HepG2 (cell line): ENCODE measurements at places on chromosomes 12 and 14.

DNA sequence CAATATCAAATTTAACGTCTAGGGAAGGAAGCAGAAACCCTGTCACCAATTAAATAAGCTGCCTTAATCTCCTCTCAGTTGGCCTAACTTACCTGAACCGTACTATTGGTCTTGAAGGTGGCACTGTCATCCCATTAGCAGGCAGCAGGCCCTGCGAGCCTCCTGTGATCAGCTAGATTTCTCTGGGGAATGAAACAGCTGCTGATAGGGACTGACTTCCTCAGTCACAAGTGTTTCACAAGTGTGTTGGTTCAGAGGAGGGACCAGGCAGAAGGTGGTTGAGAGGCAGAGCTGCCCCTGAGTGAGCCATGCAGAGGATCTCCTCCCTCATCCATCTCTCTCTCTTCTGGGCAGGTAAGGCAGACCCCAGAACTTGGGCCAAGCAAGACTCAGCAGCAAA, 166.8 kb downstream of the DAD1 start:
- no peak for DNase-seq

DNA sequence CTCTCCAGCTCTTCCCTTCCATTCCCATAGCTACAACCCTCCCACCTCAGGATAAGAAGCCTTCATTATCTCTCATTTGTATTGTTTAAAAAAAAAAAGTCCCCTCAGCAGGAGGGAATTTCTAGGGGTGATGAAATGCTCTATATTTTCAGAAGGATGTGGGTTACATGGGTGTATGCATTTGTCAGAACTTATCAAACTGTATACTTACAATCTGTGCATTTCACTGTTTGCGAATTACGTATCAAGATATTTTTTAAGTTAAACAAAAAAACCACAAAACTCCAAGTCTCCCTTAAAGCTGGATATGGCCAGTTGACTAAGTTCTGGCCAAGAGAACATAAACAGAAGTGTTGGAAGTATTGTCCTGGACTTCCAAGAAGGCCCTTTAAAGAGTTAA, 2.0 kb upstream of the FKBP11 start:
- DNase-seq, result no peak

GRCh38 chr12:50331745-50332144, 48.4 kb upstream of the LIMA1 start:
- no peak for DNase-seq

- DNase-seq, result no peak
Measured at GRCh38 chr14:45893127-45893526, 640.1 kb upstream of the MIS18BP1 start.

DNA sequence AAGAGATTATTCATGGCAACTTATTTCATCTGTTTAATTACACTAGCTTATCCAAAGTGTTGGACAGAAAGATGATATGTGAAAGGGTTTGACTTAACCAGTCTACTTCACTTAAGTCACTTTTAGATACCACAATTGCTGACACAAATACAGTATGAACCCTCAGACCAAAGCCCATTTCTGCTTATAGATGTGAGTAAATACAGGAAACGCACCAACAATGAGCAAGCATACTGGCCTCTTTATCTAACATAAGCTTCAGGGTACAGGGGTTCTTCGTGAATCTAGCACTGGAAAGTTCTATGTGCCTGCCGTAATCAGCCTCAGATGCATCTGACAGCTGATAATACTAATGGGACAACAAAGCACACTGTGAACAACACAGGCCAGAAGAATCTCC, 209.6 kb downstream of the MED13L start:
- peak; percentile 26 for DNase-seq

GRCh38 chr12:22781339-22781738, 156.4 kb downstream of the ETNK1 start:
- DNase-seq, result no peak

DNA sequence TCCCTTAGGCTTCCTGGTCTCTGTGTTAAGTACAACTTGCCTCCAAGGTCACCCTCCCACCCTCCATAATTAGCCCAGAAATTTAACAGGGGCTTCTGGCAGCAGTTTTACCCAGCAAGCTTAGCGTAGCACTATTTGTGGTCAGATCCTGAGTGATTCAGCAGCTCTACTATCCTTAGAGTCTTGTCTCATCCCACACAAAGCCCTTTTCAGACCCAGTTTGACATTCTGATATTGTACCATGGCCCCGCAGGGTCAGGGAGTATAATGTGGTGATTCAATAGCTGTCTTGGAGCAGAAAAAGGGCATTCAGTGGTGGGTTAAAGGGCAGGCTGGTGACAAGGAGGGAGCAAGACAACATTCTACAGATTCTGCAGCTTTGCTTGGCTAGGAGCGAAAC, 153.8 kb upstream of the DDHD1 start:
- DNase-seq, result peak; percentile 16

- DNase-seq, result no peak
Measured at GRCh38 chr12:48109424-48109823, 3.5 kb upstream of the SENP1 start.

DNA sequence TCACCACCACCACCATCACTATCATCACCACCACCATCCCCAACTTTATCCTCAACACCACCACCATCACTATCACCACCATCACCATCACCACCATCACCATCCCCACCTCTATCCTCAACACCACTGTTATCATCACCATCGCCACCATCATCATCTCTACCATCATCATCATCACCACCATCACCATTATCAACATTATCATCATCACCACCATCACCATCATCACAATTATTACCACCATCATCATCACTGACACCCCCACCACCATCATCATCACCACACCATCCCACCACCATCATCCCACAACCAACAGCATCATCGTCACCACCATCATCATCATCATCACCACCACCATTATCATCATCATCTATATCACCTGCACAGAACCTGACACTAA, 188.4 kb upstream of the PWP1 start:
- no peak for DNase-seq

GRCh38 chr12:111766608-111767361, at the start of gene ALDH2:
Gene ALDH2, plus strand, starts transcription at chr12:111766933. Its CDS starts 50 bp downstream, at chr12:111766983.
- DNase-seq, result peak; percentile 72

DNA sequence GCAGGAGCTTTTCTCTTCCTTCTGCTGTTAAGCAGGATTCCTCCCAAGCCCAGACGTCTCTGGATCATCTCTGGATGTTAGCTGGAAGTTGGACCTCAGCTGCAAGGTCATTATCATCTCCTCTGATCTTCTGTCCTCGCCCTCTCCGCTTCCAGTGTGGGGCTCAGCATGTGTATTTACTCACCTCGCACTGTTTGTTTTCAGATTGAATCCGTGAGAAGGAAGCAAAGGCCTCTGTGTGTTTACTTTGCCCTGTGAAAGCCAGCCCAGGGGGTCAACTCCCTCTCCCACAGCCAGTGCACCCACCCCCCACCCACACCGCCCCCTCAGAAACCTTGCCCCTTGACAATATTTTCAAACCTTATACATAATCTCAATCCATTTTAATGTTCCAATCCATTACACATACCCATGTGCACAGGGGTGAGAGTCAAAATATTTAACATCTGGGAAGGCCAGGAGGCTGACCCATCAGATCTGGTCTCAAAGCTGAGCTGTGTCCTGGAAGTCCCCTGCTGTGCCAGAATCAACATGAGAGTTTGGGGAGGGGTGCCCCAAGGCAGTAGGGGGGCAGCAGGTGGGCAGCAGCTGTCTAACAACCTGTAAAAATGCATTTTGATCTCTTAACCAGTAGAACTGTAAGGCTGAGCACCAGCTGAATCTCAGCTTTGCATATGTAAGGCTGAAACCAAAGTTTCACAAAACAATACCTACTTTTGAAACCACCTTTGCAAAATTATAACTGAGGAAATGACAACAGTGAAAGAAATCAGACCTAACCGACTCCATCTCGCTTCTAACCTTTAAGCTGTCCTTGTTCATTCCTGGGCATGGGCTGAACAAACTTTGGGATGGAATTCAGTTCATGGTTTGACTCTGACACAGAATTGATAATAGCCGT, 157.9 kb downstream of the ZNF664 start:
- DNase-seq, result peak; percentile 89

- peak; percentile 55 for DNase-seq
Measured at GRCh38 chr14:103854822-103855733, 7.7 kb upstream of the PPP1R13B start.
